ENCODE measurements at places on chromosomes 3 and 15.

GRCh38 chr15:63465104-63465503 is 39.3 kb upstream of the USP3 start:
- DNase-seq, result peak; percentile 62

GRCh38 chr3:131630807-131631206 is 128.0 kb upstream of the MRPL3 start:
- no peak for DNase-seq

- no peak for DNase-seq
Observed at GRCh38 chr15:80395616-80396015, 8.6 kb upstream of the ARNT2 start.

- no peak for DNase-seq
Observed at GRCh38 chr15:56879502-56879901, 38.9 kb upstream of the TCF12 start.

- DNase-seq, result no peak
Observed at GRCh38 chr15:41907141-41907540, 13.3 kb upstream of the SPTBN5 start.

DNA sequence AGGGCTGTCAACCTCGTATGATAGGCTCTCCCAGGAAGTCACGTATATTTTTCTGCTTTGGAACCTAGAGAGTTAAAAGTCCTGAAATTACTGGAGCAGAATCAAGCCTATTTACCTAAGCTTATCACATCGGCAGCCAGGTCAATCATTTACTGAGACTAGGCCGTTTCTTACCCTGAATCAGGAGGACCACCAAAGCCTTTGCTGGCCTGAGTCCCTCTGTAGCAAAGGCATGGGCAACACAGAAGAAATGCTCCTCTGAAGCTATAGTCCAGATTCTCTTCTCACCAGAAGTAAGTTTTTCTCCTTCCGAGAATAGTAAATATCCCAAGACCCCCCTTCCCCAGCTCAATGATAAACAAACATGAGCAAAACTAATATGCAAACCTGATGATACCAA is 125.9 kb upstream of the PHLDB2 start:
- no peak for DNase-seq
